ENCODE measurements at places on chromosomes 7 and 10.

GRCh38 chr10:78604721-78605120 lies 464.0 kb upstream of the ZMIZ1 start:
- no peak for DNase-seq

GRCh38 chr7:6346581-6346980 lies 74.2 kb upstream of the CYTH3 start:
- DNase-seq = no peak

DNA sequence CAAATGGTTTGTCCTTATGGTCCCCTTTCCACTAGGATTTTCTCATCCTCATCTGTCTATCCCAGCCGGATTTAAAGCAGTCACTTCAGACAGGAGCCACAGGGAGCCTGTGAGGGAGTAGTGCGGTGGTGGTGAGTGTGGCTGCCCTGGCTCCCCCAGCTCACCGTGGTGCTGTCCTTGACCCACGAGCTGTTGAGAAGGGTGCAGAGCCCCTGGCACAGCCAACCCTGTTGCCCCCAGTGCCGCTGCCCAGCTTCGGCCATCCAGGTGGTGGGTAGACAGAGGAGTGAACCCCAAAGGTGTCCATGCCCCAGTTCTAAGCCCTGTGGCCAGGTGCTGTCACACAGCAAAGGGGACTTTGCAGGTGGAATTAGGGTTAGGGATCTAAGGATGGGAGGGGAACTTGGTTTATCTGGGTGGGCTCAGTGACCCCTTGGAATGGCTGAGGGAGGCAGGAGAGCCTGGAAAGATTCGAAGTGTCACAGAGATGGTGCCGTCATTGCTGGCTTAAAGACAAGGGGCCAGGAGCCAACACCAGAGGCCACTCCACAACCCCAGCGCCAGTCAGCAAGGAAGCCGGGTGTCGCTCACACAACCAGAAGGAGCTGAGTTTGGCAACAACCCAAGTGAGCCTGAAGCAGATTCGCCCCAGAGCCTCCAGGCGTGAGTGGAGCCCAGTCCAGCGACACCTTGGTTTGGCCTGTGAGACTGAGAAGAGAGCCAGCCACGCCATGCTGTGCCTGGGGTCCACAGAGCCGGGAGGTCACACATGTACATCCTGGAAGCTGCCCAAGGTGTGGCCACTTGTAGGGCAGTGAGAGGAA lies 142.4 kb downstream of the ADCY1 start:
- no peak for DNase-seq

DNA sequence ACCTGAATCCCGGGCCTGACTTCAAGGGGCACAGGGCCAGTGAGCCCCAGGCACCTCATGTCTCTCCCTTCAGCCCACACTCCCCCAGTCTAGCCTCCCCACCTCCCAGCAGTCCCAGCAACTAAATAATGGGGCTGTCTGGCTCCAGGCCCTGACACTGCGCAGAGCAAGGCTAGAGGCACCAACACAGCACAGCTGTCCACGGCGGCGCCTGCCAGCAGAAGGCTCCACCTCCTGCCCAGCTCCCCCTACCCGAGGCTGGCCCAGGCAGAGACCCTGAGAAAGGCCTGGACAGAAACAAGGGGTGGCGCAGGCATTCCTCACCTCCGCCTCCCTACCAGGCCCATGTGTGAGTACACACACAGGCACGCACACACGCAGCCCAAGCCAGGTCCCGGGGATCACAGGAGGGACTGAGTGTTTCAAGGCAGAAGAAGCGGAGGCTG lies 6.1 kb downstream of the KCNH2 start:
- peak; percentile 89 for DNase-seq

DNA sequence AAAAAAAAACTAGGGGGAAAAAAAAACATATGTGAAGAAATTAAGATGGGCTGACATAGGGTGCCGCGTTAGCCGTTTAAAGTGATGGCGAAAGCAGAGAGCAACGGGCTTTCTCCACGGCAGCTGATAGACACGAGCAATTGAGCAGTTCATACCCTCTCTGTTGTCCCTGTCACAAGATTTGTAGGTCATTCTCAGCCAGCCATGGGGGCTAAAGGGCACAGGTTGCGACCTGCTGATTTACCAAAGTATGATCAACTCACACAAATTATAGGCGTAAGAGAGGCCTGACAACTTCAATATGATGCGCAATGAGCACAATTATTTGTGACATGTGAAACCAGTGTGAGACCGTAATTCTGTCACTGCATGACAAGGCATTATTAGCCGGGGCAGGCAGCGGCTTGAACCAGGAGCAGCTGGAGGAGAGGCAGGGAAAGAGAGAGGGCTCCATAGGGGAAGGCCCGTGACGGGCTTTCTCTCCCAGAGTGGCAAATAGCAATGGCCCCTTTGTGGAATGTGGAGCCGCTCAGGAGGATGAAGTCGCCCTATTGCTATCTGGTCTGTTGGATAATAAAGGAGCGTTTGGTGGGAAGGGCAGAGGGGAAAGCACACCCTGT lies 195.1 kb upstream of the HABP2 start:
- no peak for DNase-seq

DNA sequence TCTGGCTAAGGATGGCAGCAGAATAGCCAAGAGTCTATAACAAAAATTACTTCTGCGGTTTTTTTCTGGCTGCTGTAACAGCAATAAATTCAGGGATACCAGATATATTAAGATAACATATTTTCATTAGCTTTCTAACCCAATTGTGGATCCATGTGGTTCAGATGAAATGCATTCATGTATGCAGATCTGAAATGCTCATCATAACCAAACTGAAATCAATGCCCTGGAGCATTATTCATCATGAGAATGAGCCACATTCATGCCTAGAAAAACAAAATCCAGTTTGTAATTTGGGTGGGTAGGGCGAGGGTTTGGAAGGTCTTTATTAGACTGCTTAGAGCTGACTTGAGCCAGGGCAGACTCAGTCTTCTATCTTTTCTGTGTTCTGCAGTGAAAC lies 69.8 kb upstream of the SEMA3A start:
- DNase-seq = no peak

GRCh38 chr7:110835218-110835617 lies 255.7 kb upstream of the LRRN3 start:
- no peak for DNase-seq

DNA sequence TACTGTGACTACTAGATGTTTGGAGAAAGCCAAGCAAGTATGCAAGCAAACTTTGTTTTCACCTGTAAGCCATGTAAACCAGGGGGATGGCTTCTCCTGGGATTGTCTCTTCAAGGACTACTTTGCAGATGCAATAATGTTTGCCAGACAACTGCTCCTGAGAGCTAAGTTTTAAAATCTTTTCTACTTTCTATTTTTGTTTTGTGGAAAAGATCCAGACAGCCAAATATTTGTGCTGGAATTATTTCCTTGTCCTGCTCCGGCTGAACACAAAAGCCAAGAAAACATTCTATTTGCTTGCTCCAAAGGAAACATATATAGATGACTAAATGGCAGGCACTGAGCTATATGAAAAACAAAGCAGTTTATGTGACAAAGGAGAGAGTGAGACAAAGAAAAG lies 51.6 kb downstream of the TFPI2 start:
- DNase-seq = no peak

- no peak for DNase-seq
These were observed 58.1 kb downstream of the PRTFDC1 start for GRCh38 chr10:24894309-24894708.

DNA sequence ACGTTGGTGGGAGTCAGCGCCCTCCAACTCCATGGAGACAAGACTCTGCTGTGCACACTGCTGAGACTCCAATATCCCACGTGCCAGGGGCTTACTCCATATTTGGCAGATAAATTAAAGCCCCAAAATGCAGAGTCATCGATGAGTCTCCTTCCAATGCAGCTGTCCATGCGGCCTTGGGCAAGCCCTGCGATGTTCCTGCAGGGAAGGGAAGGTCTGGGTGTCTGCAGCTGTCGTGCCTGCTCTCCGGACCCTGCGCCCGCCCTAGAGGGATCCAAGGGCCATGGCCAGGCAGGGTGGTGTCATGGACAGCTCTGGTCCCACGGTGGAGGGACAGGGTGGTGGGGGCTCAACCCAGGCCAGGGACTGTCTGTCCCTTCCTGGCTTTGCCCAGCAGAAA lies 185.2 kb downstream of the PTPRN2 start:
- DNase-seq = no peak

DNA sequence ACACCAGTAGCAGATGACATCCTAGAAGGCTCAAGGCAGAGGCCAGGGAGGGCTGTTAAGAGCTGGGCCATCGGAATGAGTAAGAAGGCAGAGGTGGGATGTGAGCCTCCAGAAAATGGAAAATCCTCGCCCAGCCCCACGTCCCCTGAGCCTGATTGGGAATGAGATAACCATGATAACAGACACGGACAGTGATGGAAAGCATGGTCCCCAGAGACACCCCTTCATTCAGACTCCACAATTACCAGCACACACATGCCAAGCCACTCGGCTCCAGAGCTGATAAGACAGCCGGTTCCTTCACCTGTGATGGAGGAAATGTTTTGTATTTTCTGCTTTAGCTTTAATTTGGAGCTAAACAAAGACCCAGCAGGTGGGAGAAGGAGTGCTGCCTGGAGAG lies 106.0 kb downstream of the GRID1 start:
- no peak for DNase-seq

DNA sequence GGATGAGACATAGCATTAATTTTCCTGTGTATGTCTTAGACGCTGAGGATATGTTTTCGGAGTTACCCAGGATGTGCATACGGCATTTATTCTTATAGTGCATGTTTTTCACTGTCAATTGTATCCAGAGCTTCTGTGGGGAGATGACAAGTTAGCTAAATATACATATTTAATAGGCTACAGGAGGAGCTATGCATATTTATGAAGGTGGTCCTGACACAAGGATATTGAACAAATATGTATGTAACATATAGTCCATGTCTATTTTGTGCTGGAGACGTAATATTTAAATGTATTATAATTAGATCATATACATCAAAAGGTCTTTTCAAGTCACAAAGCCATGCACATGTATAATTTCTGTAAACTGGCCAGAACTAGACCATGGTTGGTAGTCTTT lies 16.0 kb downstream of the IL6 start:
- no peak for DNase-seq

- DNase-seq = no peak
These were observed 417.6 kb downstream of the GLRX3 start for GRCh38 chr10:130553826-130554225.

- peak; percentile 56 for DNase-seq
These were observed 91.0 kb upstream of the STRIP2 start for GRCh38 chr7:129343099-129343700.

DNA sequence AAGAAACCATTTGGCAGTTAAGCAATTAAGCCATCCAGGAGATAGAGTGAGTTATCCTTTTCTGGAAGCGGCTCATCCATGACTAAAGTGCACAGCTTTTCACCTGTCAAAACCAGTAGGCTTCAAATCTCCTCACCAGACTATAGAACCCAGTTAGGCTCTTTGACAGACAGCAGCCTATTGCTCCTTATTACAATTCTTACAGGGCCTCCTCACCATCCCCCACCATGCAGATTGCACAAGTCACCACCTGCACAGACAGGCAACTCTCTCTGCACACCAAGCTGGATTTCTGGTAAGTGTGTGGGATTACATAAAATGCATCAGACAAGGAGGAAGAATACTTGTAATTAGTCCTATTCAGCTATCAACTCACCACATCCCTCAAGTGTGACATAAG lies 301.6 kb downstream of the SNX13 start:
- no peak for DNase-seq

- no peak for DNase-seq
These were observed 315.5 kb downstream of the PTPRN2 start for GRCh38 chr7:158272091-158272490.

- DNase-seq = peak; percentile 57
These were observed 2.0 kb downstream of the INSIG1 start for GRCh38 chr7:155299535-155300202.

- no peak for DNase-seq
These were observed 471.4 kb downstream of the PTPRN2 start for GRCh38 chr7:158116235-158116634.

- no peak for DNase-seq
These were observed 96.2 kb downstream of the C10orf105 start for GRCh38 chr10:71623098-71623985.

- no peak for DNase-seq
These were observed 9.4 kb upstream of the ZC3HAV1 start for GRCh38 chr7:139118805-139119485.

- DNase-seq = no peak
These were observed 43.3 kb upstream of the BTRC start for GRCh38 chr10:101310529-101311184.

Data from globus pallidus (tissue), 1 donor.